ENCODE measurements at places on chromosomes 2 and 18.

DNA sequence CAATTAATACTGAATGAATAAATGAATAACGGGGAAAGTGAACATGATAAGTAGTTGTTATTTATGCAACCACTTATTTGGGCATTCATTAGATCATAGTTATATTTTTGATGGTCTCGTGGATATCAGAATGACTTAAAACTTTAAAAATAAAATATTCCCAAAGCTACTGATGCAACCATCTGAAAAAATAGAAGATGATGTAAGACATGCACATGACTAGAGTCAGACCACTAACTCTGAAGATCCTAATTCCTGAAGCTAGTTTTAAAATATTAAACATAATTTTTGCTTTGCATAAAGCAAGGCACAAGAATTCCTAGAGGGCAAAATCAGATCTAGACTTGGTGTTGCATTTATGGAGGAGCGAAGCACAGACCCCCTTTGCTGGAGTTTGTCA, 616.1 kb downstream of the IRS1 start:
- no peak for DNase-seq

- no peak for DNase-seq
Measured at GRCh38 chr2:227592694-227593387, 5.9 kb upstream of the SCYGR2 start.

DNA sequence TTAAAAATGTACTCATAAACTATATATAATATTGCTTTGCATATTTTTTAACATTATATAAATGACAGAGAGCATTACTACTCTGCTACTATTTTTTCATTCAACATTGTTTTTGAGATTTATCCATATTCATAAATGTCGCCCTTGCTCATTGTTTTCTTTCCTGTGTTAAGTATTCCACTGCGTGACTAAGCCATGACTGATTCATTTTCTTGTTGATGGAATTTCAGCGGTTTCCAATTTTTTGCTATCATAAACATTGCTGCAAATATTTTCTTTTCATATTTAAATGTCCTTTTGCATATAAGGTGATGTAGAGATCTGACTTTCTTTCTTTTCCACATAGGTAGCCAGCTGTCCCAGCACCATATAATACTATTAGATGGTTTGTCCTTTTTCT, 57.6 kb downstream of the SFXN5 start:
- no peak for DNase-seq

DNA sequence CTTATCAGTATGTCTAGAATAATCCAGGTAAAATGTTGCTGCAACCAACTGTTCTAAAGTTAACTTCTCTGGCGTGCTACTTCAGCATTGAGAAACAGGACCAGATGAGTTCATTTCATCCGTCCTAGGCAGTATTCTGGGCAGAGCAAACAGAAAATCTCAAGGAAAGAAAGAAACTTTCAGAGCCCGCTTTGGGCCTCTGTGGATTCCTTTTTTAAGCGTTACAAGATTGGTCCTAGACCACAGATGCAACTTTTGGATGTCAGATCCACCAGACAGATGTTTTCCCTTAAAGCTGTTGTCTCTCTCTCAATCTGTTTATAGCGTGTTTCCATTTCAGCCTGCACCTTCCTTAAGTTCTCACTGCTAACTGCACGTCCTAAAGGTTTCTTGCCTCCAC, 75.0 kb downstream of the BCL2 start:
- DNase-seq = no peak

- DNase-seq = no peak
Measured at GRCh38 chr2:133977405-133977804, 276.5 kb upstream of the MGAT5 start.

DNA sequence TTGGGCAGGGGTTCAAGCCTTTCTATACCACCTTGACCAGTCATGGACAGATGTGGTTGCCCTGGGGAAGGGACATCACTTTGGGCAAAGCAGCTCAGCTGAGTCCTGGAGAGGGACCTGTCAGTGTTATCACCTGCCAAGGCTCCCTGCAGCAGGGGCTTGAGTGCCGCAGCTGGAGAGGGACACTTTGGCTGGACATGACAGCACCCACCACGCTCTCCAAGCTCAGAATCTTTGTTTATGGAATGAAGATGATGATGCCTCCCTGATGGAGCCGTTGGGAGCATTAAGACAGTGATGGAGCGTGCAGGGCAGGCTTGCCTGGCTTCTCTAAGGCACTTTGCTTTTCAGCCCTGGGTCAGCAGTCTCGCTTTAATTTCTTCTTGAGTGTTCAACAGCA, 4.3 kb upstream of the TFCP2L1 start:
- no peak for DNase-seq

GRCh38 chr2:40218679-40219078, 233.2 kb downstream of the SLC8A1 start:
- no peak for DNase-seq

DNA sequence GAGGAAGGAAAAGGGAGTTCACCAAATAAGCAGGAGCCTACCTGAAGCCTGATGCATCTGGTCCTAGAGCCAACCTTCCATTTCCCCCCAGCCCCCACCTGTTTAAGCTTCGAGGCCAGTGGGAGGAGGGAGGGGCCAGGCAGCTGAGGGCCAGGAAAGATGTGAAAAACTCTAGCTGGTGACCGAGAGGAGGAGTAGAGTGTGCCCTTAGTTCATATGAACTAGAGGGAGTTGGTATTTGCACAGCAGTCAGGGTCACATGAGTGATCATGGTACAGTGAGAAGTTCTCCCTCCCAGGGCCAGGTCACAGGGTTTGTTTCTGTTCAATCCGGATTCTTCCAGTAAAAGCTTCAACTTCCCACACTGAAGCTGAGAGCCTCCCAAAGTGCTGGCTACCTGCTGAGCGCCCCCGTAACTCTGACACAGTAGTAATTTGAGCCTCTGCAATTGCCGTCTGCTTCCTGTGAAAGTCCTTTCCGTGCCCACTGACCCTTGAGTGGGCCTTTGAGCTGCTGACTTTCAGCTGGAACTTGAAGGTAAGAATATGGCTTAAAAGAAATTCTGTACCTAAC, at the start of gene SULT1C2:
Gene SULT1C2, plus strand, starts transcription at position 362 of the 573 bp plus-strand sequence. CDS start 4,773 bp downstream, outside the sequence.
- DNase-seq = no peak

GRCh38 chr2:43495727-43496126, 100.1 kb downstream of the THADA start:
- DNase-seq = no peak

DNA sequence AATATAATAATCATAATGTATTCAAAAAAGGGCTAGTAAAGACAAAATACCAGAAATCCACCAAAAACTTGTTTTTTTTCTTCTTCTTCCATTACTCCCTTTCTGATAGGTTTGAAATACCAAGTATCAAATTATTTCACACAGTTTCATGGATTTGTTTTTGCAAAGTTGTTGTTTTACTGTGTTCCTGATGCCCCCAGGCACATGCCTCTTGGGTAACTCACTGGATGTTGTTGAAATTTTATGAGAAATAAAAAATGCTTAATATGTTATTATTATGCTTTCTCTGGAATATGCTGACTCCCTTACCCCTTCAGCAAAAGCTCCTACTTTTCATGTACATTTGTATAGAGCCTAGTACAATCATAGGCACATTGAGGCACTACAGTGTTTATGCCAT, 419.6 kb downstream of the NRXN1 start:
- DNase-seq = no peak

DNA sequence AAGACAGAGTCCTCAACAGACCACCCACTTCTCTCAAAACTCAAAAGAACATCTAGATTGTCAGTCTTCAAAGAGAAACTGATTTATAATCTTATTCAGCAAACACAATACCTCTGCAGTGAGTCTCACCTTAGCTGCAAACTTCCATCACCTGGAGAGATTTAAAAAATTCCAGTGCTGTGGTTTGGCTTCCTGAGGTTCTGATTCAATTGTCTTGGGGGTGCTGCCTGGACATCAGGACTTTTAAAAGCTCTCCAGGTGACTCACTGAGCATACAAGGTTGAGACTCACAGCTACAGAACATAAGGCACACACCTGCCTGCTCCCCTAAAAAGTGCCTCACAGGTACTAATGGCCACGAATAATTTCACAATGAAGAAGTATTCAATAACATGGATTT, 40.3 kb downstream of the RNF152 start:
- no peak for DNase-seq

GRCh38 chr2:57160976-57161375, 885.6 kb upstream of the VRK2 start:
- no peak for DNase-seq

DNA sequence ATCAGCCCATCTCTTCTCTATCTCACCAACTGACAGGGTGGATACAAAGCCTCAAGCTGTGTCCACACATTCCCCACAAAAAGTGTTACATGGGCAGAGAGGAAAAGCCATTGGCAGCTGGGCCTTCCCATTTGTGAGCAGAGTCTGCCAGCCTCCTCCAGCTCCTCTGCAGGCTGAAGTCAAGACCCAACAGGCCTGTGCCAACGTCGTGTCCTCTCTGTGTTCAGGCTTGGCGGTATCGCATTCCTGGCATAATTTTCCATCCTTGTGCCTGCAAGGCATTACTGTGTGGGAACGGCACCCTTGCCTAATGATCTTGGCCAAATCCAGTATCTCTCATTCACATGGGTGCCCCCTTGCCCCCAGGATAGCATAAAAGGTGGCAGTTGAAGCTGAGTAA, 41.5 kb upstream of the APCDD1 start:
- no peak for DNase-seq

GRCh38 chr2:129646107-129646506, 333.4 kb upstream of the RAB6C start:
- no peak for DNase-seq
